GOT3 (cell line): ENCODE measurements at places on chromosomes 2 and 18.
A peak's percentile ranks its signal among the peaks of the same experiment; 100 is the strongest.

- no peak for DNase-seq
Observed at GRCh38 chr18:76688724-76689472, 133.5 kb upstream of the ZNF236 start.

DNA sequence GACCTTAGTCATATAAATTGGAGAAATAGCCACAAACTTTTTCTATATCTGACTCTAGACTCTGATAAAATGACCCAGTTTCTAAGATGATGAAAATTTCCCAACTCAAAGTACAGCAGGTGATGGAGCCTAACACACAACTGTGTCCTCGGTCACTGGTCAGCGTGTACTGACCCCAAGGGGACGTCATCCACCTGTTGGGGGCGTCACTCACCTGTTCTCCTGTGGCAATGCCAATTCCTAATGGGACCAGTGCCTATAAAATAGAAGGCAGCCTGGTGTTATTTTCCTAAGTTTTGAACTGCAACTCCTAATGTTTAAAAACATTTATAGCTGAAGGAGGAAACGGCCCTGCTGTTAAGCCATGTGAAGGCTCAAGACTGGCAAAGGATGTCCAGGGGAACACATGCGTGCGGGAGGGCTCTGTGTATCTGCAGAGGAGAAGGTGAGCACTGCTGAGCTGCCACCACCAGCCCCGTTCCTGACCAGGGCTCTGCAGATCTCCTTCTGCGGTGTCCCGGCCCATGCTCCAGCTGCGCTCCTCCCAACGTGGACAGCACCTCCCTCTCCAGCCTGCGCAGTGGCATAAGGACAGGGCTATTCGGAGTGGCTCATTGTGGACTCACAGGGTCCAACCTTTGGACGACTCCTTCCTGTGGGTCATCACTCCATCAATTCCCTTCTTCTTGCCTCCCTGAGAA lies 21.2 kb downstream of the TYMS start:
- DNase-seq: no peak

DNA sequence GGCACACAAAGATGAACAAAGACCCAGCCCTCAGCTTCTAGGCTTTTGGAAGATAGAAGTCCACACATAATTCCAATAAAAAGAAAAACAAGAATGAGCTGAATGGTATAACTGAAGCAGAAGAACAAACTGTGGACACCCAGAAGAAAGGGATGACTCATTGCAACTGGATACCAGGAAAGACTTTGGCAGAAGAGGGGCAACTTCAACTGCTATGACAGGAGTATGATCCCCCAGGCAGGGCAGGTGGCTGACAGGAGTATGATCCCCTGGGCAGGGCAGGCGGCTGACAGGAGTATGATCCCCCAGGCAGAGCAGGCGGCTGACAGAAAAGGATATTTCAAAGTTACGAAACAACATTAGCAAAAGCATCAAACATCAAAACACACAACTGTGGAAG lies 21.6 kb downstream of the PID1 start:
- no peak for DNase-seq

DNA sequence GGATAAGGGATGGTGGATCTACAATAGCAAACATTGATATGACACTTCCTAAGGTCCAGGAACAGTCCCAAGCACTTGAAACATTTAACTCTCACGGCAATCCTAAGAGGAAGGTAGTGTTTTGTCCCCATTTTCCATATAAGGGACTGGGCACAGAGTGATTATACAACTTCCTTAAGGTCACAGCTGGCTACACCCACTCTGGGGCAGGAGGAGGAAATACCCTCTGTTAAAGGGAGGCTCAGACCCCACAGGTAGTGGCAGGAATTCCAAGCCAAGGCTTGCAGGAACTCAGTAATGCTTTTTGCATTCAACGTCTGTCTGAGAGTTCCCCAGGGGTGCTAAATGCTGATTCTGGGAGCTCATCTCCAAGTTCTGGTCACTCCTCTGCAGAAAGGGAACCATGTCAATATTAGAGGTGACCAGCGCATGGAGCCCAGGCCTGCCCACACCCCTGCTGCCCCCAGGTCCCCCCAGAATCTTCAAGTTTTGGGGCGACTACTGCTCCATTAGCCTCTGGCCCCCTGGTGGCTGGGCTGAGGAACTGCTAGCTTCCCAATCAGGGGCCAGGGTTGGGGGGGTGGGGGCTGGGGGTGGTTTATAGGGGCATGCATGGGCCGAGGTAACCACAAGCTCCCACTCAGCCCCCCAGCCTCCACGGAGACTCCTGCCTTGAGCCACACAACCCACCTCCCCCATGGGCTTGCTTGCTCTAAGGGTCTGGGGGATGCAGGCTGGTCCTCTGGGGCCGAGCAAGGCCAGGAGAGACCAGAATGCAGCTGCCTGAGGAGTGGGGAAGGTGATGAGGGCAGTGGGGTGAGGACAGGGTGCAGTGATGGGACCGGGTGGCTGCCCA lies 11.1 kb downstream of the OBSL1 start:
- DNase-seq: no peak

GRCh38 chr18:6569813-6570212 lies 155.1 kb upstream of the L3MBTL4 start:
- no peak for DNase-seq

GRCh38 chr2:217886720-217887309 lies 116.0 kb downstream of the TNS1 start:
- DNase-seq: no peak

GRCh38 chr18:48002933-48003365 lies 72.5 kb upstream of the SMAD2 start:
- DNase-seq: peak; percentile 49

GRCh38 chr2:100919316-100919715 lies 82.8 kb upstream of the RPL31 start:
- DNase-seq: no peak

- no peak for DNase-seq
Observed at GRCh38 chr18:45335282-45336043, 279.8 kb upstream of the SLC14A2 start.
